Small intestine (tissue), 16 donors: ENCODE measurements at places on chromosomes 5 and 9. TPM values are rescaled to one million over a fixed set of nuclear protein-coding genes. Genes with fewer than 3 reads are reported as not detected.

DNA sequence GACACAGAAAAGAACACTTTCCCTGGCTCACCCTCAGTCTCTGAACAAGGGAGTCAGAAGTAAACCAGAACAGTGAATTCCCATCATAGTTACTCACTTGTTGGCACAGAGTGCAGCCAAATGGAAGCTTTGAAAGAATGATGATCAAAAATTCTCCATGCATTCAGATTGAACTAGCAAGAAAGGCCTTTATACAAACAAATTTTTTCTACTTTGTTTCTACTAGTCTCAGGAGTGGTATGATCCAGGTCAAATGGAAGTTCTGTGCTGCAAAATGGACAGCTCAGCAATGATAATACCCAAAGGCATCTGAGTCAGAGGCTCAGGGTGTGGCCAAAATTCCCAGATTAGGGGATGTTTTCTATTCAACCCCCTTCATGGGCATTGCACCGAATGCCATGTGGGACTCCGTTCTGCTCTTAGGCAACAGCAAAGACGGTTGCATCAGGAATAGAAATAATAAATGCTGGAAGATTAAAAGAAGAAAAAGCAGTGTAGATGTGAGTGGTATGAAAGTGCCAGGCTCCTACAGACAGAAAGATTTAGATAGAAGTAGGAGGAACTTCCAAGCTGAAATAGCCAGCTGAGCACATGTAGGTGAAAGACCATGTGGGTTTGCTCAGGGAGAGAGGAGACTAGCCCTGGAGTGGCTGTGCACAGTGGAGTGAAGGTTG, 24.0 kb upstream of the ASPN start:
- H3K4me3 ChIP-seq: no peak overlapping the region
- H3K4me1 ChIP-seq: no peaks in the 10 kb centered on the region
- H3K36me3 ChIP-seq: no peaks in the 10 kb centered on the region

ZCCHC9 gene
- polyA plus RNA-seq: 38.7 TPM

TSSK1B gene
- polyA plus RNA-seq: not detected

DNA sequence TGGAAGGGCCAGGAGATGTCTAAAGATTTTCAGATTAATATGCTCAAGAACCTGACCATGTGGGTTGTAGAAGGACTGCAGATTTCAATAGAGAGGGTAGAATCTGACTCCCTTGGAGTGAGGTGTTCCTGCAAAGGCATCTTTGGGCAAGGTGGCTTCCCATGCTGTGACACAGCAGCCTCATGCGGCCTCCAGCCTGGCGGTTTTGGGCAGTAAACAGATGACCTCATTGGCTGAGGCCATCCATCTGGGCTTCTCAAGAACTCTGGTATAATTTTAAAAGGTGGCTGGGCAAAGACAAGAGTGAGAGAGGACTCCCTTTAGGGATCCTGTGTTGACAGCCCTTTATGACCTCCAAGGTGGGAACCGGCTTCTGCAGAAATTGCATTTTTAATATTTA, 90.3 kb upstream of the ERCC6L2 start:
- H3K4me3 ChIP-seq: no peak overlapping the region
- no peak for DNase-seq
- H3K36me3 ChIP-seq: no peaks in the 10 kb centered on the region
- H3K4me1 ChIP-seq: no peaks in the 10 kb centered on the region

DNA sequence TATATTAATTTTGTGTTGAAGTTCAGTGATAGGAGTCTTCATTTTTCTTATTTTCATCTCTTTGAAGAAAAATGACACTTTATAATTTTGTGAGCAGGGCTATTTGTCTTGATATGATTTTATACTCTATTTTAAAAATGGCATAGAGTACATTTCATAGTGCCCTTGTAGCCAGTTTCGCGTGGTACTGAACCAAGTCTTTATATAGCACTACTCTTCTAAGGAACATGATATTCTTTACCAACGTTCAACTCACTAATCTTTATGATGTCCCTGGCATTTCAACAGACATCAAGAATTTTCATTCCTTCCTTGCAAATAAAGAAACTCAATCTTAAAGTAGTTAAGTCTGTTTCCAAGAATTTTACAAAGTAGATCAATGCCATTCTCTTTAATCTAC, 41.5 kb upstream of the HOMER1 start:
- no peaks in the 10 kb centered on the region for H3K36me3 ChIP-seq
- no peak overlapping the region for H3K4me3 ChIP-seq
- H3K27ac ChIP-seq: no peak overlapping the region
- H3K4me1 ChIP-seq: no peaks in the 10 kb centered on the region
- H3K27me3 ChIP-seq: no peaks in the 10 kb centered on the region
- no peak for DNase-seq

DNA sequence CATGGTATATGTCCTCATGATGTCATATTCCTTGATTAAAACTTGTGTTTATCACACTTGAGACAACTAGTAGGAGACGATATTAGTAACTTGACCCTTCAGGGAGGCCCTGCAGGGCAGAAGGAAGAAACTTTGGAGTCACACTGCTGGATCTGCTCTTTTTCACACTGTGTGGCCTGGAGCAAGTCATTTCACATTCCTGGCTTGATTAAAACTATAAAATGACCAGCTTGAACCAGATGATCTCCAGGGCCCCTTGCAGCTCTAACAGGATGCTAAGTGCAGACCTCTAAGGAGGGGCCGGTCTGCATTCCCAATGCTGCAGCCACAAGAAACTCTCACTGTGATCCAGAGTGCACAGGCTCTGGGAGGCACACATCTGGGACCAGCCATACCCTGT, 146.4 kb upstream of the ZNF366 start:
- H3K36me3 ChIP-seq: no peaks in the 10 kb centered on the region
- H3K4me1 ChIP-seq: no peaks in the 10 kb centered on the region
- no peak overlapping the region for H3K4me3 ChIP-seq
- no peak overlapping the region for H3K27ac ChIP-seq
